ENCODE measurements at places on chromosomes 6 and 20.

- DNase-seq, result no peak
These were observed 81.4 kb downstream of the WDR27 start for GRCh38 chr6:169620171-169621130.

DNA sequence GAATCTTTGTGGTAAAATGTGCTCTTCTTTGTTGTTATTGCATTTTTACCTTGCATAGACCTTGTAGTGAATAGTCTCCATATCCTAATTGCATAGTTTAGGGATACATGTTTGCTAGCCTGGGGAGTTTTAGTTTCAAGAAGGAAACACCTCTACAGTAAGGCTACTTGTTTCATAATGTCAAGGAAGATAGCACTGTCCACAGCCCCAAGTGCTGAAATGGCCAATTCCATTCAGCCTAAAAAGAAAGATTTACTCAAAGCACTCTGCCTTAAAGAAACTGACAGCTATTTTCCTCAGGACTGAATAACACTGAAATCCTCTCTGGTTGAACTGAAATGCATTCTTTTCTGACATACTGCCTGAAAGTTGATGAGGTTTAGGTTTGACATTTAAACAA is 2.6 kb downstream of the HCRTR2 start:
- no peak for DNase-seq

DNA sequence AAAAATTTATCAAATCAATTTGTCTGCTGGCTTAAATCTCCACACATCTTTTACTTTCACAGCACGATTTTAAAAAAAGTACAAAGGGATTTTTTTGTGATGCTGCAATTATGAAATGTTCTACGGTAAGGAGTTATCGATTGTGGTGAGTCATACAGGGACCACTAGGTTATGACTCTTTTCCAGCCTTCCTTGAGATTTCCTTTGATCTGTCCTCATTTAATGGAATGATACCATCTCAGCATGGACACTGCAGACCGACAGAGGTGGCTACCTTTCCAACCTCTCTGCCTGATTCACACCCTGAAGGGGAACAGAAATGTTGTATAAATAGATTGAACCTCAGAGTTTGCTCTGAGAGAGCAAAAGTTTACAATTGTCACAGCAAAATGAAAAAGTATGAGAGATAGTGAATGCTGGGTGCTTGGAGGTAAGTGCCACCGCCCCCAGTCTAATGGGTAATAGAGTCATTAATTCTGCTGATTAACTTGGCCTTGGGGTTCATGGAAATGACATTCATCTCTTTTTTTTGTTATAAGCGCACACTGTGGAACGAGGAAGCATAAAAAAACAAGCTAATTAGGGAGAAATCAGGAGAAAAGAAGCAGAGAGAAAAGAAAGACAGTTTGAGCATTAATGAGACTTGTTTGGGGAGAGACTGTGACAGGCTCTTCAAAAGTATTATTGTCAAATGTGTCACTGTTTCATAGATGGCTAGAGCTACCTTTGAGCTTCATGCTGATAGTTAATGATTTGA is 306.0 kb downstream of the RNF144B start:
- DNase-seq, result no peak

DNA sequence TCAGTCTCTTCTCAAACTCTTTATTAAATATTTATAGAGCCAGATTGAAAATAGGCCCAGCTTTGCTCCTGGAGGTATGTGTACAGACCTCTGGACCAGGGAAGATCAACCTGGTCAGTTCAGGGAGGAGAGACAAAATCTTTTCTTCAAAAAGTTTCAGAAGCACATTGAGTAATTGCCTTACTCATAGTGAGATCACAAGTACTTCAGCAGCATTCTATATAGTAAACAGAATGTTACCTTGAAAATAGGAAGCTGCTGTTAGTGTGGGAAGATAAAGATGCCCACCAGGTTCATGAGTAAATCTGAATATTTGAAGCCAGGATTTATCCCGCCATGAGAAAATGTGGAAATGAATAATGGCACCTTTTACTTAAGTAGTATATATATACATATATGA is 665.9 kb upstream of the CITED2 start:
- DNase-seq, result no peak

GRCh38 chr6:121505284-121505683 is 69.8 kb downstream of the GJA1 start:
- DNase-seq, result no peak

GRCh38 chr20:3818155-3819151 is 1.9 kb upstream of the AP5S1 start:
- no peak for DNase-seq

GRCh38 chr6:43977404-43978111 is 149.7 kb downstream of the MRPL14 start:
- no peak for DNase-seq

DNA sequence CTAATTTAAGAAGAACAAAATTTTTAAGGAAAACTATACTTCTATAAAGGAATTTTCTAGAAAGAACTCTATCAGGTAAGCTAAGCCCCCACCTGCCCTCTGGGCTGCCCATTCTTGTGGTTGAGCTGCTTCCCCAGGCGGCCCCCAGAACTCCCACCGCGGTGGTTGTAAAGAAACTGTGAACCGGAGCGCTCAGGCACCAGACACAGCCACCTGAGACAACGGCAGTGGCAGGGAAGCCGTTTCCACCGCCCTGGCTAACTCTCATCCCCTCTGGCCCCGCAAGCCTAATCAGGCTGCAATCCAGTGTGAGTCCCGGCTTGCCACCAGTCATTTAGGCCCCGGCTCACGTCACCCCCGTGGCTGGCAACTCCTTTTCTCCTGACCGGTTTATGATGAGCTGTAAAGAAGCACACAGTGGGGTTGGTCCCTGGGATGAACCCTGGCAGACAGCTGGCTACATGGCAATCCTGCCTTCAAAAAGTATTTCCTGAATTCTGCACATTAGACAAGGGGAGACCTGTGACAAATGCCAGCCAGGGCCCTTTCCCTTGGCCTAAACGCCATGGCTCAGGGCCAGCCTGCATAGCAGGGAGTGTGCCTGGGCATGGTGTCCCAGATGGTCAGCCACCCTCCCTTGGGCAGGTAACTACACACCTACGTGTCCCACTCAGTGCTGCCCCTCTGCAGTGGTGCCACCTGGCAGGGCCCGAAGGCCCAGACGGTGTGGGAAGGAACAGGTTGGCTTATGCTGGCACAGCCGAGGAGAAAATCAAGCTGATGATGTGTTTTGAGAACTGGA is 63.8 kb upstream of the GPR31 start:
- no peak for DNase-seq

DNA sequence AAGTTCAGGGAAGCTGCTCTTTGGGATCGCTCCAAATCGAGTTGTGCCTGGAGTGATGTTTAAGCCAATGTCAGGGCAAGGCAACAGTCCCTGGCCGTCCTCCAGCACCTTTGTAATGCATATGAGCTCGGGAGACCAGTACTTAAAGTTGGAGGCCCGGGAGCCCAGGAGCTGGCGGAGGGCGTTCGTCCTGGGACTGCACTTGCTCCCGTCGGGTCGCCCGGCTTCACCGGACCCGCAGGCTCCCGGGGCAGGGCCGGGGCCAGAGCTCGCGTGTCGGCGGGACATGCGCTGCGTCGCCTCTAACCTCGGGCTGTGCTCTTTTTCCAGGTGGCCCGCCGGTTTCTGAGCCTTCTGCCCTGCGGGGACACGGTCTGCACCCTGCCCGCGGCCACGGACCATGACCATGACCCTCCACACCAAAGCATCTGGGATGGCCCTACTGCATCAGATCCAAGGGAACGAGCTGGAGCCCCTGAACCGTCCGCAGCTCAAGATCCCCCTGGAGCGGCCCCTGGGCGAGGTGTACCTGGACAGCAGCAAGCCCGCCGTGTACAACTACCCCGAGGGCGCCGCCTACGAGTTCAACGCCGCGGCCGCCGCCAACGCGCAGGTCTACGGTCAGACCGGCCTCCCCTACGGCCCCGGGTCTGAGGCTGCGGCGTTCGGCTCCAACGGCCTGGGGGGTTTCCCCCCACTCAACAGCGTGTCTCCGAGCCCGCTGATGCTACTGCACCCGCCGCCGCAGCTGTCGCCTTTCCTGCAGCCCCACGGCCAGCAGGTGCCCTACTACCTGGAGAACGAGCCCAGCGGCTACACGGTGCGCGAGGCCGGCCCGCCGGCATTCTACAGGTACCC is at the start of gene ESR1:
TSS of gene ESR1 (plus strand) at position 170 of the 858 bp plus-strand sequence. CDS start at position 401, 231 bp downstream.
- DNase-seq, result no peak

GRCh38 chr20:62183426-62184142 is 756 bp downstream of the MTG2 start:
- DNase-seq, result no peak

DNA sequence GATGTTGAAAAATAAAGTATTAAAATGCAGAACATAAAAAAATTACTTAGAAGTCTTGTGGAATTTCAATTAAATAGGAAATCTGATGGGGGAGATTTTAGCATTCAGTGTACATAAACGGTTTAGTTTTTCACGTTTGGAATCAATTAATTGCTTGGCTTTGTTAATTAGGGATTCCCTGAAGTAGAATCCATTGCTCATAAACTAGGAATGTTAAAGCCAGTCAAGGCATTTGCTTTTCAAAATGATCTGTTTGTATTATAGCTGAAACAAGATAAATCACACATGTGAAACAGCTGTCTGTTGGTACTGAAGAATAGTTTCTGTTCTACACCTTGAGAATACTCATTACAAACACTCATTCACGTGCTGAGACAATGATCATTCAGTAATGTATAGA is 297.9 kb downstream of the TBC1D7 start:
- DNase-seq, result no peak

DNA sequence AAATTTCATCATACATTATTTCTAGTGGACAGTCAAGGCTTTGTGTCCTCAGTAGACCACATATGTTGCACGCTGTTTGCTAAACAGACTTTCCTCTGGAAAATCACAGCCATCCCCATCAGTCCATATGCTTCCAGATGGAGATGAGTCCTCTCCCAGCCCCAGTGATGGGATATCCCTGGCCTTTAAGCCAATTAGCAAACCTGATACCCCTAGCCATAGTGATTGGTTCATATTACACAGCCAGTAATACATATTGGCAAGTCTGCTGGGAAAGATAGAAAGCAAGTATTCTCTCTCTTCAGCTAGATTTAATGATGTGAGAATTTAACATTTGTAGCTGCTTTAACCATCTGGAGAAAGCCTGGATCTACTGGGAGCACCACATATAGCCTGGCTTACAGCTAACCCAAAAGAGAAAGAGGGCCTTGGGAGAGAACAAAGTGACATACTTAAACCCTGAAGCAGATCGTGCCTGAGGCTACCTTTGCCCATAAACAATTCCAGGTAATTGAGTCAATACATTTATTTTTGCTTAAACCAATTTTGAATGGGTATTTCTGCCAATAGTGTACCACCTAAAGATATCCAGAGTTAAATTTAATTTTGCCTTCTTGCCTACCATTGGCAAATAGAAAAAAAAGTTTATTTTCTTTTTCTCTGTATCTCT is 103.5 kb upstream of the HIVEP1 start:
- no peak for DNase-seq

- DNase-seq, result peak; percentile 6
These were observed 533 bp downstream of the ZFAND3 start for GRCh38 chr6:37819802-37820717.

DNA sequence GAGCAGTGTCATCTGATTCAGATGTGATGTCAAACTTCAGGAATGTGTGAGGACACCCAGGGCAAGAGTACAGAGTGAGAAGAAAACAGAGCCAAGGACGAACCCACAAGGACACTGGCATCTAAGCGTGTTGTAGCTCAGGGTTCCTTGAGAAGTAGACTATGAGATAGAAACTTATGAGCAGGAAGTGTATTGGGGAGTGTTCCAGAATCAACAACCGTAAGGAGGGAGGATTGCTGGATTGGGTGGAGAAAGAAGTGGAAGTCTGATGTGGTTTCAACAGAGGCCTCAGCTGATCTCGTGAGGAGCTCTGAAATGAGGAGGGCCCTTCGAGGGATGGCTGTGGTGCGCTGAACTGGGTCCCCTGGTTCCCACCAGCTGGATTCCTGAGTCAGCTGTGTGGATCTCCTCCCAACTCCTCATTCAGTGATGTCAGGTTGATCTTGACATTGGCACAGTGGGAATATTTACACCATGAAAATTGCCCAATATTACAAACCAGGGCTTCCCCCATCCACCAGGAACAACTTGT is 25.7 kb upstream of the IGF2R start:
- DNase-seq, result no peak

- DNase-seq, result no peak
These were observed 81.0 kb downstream of the AKAP7 start for GRCh38 chr6:131216246-131216645.

GRCh38 chr6:106039897-106040592 is 46.1 kb upstream of the PRDM1 start:
- no peak for DNase-seq

DNA sequence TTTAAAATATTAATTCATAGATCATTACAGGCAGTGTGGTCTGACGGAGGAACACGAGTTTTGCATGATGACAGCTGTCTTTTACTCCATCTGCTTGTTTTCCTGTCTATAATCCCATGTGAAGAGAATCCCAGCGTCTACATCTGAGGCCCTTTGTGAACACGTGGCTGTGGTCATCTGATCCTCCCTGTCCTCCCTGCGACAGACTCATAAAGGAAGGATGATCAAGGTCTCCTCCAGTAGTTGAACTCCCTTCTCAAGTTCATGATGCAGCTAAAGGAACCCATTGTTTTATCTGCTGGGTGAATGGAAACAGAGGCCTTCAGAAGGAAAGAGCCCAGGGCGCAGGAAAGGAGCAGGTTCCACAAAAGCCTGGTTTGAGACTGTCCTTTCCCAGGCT is 435.8 kb upstream of the JARID2 start:
- no peak for DNase-seq

- DNase-seq, result no peak
These were observed 182.5 kb upstream of the PDE10A start for GRCh38 chr6:165845493-165845892.

GRCh38 chr6:134637847-134638437 is 312.0 kb downstream of the ALDH8A1 start:
- DNase-seq, result no peak

GRCh38 chr20:58980711-58981627 is at the start of gene NELFCD:
Gene NELFCD, plus strand, starts transcription at chr20:58981256. Its CDS starts 54 bp downstream, at chr20:58981310.
- DNase-seq, result peak; percentile 78

- no peak for DNase-seq
These were observed 158.6 kb downstream of the RNF144B start for GRCh38 chr6:18545726-18546125.

DNA sequence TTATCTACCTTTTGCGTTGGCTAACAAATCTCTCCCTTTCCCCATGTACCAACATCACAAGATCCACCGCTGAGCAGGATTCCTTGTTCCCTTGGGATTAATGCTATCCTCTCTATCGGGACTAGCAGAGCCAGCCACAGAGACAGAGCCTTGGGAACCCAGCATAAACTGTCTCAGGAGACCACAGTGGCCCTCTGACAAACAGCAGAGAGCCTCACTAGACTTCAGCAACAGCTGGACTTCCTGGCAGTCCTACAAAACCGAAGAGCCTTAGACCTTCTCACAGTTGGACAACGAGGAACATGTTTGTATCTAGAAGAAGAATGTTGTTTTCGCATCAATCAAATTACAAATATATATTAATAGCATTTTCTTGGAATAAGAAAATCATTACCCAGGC is 39.6 kb upstream of the POU5F1 start:
- DNase-seq, result no peak

DNA sequence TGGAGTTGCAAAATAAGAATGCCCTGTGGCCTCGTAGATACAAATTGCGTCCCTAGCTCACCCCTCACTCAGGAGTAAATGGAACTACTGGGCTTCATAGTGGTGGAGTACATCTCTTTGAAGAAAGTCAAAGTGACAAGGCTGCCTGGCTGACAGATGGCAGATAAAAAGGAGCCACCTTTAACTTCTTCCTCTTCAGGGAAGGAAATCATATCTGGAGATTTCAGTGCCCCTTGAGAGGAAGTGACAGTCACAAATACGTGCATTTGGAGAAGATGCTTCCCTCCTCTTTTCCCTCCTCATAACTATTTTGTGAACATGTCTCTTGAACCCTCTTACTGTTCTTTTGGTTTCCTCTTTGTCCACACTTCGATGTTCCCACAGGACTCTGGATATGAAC is 43.2 kb downstream of the PPP1R3G start:
- no peak for DNase-seq

- no peak for DNase-seq
These were observed 345.9 kb downstream of the ARHGAP18 start for GRCh38 chr6:129364037-129364436.
